ENCODE measurements at places on chromosomes 7 and 10. TPM values are rescaled to one million over a fixed set of nuclear protein-coding genes. Genes with fewer than 3 reads are reported as not detected.

NEUROD6 gene
- total RNA-seq = not detected

ASB10 gene
- not detected for total RNA-seq

GRCh38 chr7:87635921-87636320 lies 7.7 kb downstream of the RUNDC3B start:
- DNase-seq = no peak

GRCh38 chr10:96570511-96570910 lies 16.3 kb downstream of the TM9SF3 start:
- DNase-seq = no peak

DNA sequence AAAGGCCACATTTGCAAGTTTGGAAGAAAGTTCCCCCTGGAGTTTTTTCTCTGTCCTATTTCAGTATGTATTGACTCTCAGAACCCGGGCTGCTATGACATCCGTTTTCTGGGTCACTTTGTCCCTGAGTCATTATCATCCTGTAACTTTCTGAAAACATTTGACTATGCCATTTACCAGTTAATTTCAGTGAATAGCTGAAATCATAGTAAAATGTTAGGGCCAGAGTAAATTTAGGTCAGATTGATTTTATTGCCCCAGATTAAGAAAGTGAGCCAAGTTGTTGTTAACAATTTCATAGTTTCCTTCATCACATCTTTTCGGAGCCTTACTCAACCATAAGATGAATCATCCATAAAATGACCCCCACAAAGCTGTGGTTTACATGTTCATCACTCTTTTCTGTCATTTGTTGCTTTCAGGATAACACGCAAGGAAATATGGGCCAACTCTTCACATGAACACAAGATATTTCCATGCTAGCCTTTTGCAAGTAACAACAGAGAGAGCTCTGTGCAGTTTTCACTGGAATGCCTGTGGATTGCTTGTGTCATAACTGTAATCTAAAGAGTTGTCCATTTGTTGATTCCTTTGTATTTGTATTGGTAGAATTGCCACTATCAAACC lies 3.9 kb upstream of the MACC1 start:
- DNase-seq = peak; percentile 60

FIGNL1 gene
- 27.8 TPM for total RNA-seq

DNA sequence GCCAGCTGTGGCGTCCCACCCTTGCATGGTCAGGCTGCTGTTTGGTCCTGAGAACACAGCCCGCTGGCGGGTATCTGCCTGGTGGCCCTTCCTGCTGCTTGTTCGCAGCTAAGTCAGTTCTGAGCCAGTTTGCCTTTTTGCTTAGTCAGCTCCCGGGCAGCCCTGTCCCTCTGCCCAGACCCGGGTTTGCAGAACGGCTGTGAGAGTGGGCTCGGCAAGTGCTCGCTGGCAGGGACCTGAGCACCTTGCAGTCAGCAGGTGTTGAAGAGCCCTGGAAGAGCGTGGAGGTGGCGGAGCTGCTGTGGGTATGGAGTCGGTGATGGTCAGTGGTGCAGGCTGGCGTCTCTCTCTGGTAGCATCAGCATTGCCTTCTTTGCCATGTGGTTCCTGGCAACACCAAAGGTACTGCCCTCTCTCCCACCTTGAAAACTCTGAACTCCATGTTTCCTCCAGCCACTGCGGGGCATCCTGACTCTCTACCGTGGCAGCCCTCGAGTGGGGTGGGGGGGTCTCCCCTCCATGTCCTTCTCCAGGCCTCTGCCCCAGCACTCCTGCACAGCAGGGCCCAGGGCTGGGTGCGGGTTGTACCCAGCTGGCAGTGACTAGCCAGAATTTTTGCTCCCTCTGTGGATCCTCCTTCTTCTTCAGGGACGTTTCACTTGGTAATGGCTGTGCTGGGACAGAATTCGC lies 4.6 kb downstream of the INPP5A start:
- DNase-seq = no peak

DNA sequence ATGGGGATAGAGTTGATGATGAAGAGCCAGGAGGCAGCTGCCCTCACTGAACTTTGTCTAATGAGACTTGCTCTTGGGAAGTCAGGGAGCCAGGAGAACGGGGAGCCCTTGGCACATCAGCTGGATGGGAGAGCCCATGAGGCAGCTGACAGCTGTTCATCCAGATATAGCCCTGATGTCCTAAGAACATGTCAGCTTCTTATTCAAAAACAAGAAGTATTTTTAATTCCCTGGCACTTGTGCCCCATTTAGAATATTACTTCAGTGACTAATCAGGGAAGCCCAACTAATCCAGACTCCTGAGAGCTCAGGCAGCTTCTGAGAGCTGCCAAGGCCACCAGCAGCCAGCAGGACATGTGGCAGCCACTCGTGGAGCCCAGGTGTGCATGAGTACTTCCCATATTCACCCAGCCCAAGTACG lies 363.4 kb downstream of the GRID1 start:
- DNase-seq = no peak

DNA sequence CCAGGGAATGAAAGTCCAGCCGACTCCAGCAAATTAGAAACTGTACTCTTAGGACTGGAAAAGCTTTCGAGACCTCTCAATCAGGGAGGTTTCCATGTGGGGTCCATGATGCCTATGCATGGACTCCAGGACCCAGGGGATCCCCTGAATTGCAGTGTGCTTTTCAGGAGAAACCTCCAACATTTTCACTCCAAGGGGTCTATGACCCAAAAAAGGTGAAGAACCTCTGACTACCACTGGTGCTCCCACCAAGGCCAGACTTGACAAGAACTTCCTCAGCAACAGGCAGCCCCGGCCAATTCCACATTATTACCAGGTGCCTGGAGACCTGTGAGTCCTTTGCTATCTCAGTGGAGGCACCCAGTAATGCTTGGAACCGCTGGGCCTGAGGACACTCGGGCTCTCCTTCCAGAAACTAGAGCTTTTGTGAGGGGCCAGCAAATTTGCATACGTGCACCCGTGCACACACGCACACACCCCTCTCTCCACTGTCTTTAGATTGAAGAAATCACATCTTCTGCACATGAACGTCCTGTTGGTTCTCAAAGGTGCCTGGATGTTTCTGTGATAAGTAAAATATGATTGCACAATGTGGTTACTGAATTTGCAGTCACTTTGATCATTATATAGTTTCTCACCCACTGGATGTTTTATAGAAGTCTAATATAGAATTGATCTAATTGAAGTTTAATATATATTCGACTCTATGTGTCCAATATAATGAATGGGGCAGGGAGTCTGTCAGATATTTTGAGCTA lies 54.7 kb downstream of the SYPL1 start:
- DNase-seq = peak; percentile 93

- no peak for DNase-seq
Measured at GRCh38 chr10:72759584-72759983, 67.6 kb downstream of the MCU start.

- DNase-seq = no peak
Measured at GRCh38 chr7:15554081-15554480, 7.7 kb downstream of the AGMO start.

GRCh38 chr7:132328760-132329159 lies 247.5 kb downstream of the PLXNA4 start:
- peak; percentile 1 for DNase-seq

DNA sequence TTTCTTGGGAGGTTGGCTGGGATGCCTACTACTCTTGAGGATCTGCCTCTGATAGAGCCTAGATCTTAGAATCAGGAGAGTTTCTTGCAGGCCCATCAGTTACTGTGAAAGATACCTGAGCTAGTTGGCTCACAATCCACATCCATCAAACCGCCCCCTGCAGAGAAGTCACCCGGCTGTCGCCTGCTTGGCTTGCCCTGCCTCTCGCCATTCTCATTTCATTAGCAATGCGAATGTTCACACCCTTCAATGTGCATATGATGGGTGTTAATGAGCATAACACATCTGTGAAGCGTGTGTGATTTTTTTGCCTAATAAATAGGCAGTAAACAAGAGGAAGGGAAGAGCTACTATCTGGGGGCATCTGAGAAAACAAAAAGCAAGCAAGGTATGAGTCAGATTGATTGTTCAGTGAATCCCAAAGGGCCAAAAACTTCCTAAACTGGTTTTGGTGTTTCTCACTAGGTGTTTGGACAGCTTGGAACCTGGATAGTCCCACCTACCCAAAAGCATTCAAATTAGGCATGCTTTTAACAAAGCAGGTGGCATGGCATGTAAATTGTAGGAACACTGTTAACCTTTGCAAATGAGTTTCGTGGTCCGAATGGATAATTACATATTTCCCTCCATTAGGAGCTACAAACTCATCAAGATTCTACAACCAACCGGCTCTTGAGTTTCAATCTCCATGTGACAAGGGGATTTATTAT lies 272.3 kb upstream of the C7orf33 start:
- no peak for DNase-seq

GPR15LG gene
- not detected for total RNA-seq

PLXDC2 gene
- total RNA-seq = not detected

- no peak for DNase-seq
Measured at GRCh38 chr7:24706211-24707170, 50.8 kb downstream of the GSDME start.

PNLIPRP1 gene
- not detected for total RNA-seq

DNA sequence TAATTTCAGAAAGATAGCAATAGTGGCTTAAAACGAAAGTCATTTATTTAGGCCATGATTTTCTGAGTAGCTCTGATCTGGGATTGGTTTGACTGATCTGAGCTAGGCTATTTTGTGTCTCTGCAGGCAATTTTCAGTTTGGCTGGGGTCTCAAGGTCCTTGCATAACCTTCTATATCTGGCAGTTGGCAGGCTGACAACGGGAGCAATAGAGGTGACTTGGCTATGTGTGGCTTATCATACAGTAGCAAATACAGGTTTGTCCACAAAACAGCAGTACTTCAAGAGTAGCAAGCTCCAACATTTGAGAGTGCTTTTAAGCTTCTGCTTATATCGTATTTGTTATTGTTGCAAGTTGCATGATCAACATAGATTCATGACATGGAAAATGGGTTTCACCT lies 1167.3 kb upstream of the CELF2 start:
- no peak for DNase-seq

DNA sequence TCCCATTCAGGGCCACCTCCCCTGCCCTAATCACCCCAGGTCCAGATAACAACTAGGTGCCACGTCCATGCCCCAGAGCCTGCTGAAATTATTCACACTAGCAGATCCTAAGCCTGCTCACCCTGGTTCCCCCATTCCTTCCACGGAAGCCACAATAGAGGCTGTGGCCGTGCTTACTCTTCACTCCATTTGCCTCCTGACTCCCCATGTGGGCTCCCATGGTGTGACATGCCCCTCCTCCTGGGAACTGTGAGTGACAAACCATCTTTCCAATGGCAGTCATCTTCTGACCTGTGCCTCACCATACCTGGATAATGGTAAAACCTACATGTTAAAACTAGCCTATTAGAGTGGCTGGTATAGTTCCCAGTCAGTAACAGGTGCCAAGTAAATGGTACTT lies 216.2 kb upstream of the PRKCQ start:
- no peak for DNase-seq

PPP1R17 gene
- 7.9 TPM for total RNA-seq

DNA sequence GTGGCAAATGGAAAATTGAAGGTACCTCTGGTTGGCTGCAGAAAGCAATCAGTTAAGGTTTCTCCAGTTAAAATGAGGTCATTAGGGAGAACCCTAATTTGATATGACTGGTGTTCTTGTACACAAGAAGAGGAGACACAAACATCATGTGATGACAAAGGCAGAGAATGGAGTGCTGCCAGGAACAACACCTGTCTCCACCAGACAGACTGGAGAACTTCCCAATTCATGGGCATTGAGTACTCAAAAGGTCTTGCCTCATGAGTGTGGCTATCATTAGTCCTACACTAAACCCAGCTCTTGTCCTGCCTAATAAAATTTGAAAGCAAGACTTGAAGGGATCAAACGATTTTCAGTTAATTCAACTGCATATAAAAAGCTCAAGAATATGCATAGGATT lies 152.6 kb downstream of the PTPN20 start:
- DNase-seq = no peak

LMOD2 gene
- not detected for total RNA-seq

DNA sequence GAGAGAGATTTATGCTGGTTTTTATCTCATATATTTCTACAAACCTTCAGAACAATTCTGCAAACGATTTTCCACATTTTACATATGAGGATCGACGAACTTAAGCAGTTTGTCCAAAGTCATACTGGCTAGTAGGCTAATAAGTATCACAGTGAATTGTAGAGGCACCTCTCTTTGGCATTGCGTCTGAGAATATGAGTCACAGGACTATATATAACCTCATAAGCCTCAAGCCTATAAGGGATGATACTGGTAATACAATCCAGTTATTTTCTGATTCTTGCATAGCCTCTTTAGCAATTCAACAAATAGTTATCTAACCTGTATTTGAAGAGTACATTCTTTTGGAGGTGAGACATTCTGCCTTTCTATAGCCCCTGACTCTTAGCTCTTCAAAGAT lies 129.8 kb downstream of the GPR158 start:
- no peak for DNase-seq

MET gene
- 158 TPM for total RNA-seq

DNA sequence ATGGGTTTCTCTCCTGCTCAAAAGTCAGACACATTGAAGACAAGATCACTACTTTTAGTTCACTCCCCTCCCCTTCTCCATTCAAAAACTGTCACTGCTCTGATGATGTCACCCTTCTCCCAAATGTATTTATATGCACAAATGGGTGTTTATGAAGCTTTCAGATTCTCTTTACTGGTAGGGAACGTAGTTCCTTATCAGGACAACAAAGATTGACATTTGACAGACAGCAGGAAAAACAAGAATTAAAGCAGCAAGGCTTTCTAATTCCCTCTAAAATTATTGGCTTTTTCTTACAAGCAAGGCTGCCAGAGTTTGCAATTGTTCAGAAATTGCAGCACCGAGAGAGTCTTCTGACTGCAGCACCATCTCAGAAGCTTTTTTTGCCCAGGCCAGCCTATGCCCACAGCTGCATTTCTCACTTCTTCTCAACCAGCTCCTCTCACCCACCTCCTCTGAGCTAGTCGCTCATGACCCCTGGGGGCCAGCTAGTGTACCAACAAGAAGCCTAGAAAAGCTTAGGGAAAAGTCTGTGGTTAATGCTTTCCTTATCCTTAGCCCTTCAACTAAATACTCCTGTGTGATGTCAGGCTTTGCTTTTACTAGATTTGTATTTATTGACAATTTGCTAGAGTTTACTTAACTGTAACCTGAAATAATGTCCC lies 265.1 kb downstream of the HTR7 start:
- peak; percentile 51 for DNase-seq

DNA sequence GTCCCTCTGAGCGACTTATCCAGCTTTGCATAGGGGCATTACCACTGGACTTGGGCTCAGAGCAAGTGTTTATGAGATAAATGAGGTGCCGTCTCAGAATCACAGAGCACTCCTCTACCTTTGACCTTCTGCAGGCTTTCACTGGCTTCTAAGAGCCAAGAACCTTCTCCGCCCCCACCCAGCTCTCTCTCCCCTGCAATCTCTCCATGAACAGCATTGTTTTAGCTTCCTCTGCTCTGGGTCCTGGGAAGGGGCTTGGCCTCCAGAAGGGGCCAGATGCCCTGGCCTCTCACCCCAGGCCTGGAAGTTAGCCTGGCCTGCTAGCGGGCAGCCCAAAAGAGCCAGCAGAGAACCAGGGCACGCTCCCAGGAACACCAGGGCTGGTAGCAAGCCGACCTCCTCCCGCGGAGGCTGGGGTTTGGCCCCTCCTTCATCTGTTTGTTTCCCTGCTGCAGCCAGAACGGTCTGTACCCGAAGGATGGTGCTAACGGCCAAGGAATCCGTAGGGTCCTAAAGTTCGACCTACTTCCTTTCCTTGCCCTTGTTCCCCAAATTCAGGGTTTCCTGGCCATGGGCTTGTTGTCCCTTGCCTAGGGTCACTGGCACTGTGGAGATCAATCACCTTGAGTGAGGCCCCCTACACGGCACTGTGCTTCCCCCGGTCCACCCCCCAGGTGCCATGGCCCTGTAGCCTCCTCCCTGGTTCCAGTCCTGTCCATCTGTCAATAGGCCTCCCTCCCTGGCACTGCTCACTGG lies 18.7 kb upstream of the DDIT4 start:
- DNase-seq = no peak

Measured in Karpas-422 (cell line).